Stimulated activated CD4-positive, alpha-beta T cell treated with anti-CD3 and anti-CD28 coated beads, Interleukin-1b, Interleukin-23, amount 100 ng/mL, for 24 hours (primary cell): ENCODE measurements at places on chromosomes 5 and 9.

DNA sequence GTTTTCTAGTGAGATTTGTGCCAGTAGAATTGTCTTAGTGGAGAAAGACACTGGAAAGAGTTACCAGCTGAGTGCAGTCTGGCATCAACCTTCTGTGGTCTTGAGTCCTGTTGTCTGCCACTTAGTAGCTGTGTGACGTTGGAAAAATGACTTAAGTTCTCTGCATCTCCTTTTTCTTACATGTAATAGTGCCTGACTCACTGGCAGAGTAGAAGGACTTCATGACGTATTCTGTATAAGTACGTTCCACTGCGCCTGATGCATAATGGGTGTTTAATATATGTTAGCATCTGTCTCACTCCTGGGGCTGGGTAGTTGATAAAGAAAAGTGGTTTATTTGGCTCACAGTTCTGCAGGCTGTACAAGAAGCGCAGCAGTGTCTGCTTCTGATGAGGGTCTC lies 144.8 kb downstream of the ST8SIA4 start:
- DNase-seq, result no peak

GRCh38 chr5:171961117-171961516 lies 45.3 kb downstream of the FBXW11 start:
- no peak for DNase-seq

- no peak for DNase-seq
These were observed 8.6 kb downstream of the FOXI1 start for GRCh38 chr5:170114271-170114670.

DNA sequence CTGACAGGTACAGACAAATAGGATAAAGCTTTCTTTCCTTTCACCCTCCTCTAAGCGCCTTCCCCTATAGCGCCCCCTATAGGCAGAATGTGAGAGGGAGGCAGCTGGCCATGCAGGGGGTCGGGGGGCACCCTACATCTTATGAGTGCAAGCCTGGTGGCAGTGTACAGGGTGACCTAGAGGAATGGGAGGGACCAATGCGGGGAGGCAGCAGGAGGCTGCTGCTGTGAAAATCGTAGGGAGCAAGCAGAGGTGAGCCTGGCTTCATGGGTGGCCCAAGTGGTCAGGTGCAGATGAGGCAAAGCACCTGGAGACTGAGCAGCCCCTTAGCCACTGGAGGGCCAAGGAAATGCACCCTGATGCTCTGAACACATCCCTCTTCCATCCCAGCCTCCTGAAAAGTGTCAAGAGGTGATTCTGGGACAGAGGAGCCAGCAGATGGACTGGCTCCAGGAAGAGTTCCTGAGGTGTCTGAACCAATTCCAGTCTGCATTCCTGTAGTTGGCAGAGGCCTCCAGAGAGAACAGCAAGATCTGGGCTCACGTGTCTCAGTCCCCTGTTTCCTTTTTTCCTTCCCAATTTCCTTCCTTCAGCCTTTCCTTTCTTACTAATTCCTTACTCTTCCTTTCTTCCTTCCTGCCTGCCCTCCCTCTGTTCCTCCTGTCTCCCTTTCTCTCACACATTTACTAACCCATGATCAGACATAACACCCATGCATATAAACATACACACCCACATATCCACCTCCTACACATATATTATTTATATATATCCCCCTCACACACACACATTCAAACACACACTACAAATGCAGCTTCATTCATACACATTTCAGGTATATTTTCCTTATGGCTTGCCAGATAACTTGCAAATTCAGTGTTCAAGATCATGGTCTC lies 32.8 kb upstream of the GALNT10 start:
- DNase-seq, result no peak

DNA sequence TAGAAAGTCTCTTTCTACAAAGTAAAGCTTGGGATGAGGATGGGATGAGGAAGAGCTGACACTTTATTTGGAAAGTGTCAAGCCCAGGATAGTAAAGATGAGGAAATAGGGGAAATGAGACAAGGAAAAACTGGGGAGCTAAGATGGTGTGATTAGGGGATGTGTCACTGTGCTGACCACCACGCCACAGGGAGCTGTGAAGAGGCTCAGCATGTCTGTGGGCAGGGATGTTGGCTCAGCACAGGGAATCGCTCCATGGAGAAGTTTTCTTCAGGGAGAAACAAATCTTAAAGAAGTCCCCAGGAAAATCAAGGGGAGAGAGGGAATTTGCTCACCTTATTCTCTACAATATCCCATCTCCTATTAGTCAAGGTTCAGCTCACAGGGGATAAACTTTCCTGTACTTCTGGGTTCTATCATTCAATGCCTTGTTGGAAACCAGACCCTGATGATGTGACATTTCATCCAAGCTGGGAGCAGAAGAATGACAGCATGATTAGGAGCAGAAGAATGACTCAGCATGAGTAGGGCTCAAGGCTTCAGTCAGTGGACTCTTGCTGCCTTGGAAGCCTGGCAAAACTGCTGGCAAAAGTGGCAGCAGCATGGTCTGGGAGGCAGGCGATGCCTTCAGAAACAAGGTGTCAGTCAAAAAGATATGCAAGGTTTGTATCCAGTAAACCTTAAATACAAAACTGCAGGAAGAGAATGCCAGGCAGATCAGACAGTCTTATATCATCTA lies 4.9 kb downstream of the HSPB3 start:
- DNase-seq, result no peak

DNA sequence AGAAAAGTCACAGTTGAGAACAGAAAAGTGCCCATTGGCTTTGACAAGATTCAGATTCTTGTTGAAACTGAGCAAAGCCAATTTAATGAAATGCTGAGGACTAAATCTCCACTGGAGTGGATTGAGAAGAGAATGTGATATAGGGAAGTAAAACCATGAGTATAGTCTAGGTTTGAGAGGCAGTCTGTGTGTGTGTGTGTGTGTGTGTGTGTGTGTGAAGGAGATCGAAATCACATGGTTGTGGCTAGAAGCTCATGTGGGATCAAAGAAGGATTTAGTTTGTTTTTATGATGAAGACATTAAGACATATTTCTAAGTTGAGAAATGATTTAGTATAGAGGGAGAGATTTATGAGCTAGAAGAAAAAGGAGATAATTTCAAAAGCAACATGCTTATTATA lies 275.7 kb upstream of the DAB2 start:
- no peak for DNase-seq

DNA sequence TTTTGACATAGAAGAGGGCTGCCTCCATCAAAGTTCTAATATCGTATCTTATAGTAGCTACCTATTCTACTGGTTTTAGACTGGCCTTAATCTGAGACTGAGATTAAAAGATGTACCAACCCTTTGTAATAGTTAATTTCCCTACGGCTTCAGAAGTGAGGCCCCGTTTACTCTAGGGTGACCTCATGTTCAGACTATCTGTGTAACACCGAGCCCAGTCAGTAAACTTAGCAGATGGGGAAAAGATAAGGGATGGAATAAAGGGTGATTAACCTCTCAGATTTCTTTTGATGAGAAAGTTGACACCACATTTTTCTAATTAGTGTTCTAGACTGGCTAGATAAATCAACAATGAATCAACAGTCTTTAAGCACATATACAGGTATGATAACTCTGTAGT lies 283.1 kb downstream of the KCTD16 start:
- no peak for DNase-seq

- no peak for DNase-seq
These were observed 109.6 kb downstream of the ANKRD18B start for GRCh38 chr9:33633636-33634035.

GRCh38 chr5:4833104-4833738 lies 306.9 kb upstream of the ADAMTS16 start:
- DNase-seq, result no peak

- DNase-seq, result no peak
These were observed 55.1 kb upstream of the NR5A1 start for GRCh38 chr9:124562328-124562727.
